CD4-positive, alpha-beta T cell treated with Interleukin-17A for 1 hour (primary cell): ENCODE measurements at places on chromosomes 3 and 15.

- DNase-seq, result no peak
Observed at GRCh38 chr15:98843844-98844243, 163.7 kb downstream of the PGPEP1L start.

GRCh38 chr15:78928616-78929093 is 16.2 kb downstream of the CTSH start:
- no peak for DNase-seq

GRCh38 chr3:127740136-127740915 is 67.6 kb downstream of the ABTB1 start:
- DNase-seq, result no peak

- DNase-seq, result no peak
Observed at GRCh38 chr3:16066975-16067374, 107.5 kb upstream of the GALNT15 start.

GRCh38 chr15:39587096-39587721 is 6.3 kb downstream of the THBS1 start:
- no peak for DNase-seq

GRCh38 chr3:106386050-106386449 is 517.2 kb upstream of the CBLB start:
- no peak for DNase-seq

DNA sequence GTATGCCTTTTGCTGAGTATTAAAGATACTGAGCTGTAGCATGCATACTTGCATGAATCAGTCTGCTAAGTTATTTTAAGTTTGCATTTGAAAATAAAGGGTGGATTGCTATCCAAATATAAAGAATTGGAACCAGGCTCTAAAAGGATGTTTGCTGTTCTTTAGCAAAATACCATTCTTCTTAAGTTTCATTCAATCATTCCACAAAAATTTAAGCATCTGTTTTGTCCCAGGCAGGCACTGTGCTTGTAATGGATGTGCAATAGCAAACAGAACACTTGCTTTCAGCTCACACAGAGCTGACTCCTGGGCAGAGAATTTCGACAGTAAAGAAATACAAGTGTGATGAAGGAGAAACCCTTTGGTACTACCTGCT is 151.1 kb downstream of the PGPEP1L start:
- no peak for DNase-seq

- no peak for DNase-seq
Observed at GRCh38 chr3:130934442-130935089, 40.7 kb downstream of the ATP2C1 start.

- peak; percentile 66 for DNase-seq
Observed at GRCh38 chr3:113035387-113035982, 44.7 kb downstream of the GTPBP8 start.

- no peak for DNase-seq
Observed at GRCh38 chr3:174202561-174202960, 656.6 kb upstream of the NAALADL2 start.

DNA sequence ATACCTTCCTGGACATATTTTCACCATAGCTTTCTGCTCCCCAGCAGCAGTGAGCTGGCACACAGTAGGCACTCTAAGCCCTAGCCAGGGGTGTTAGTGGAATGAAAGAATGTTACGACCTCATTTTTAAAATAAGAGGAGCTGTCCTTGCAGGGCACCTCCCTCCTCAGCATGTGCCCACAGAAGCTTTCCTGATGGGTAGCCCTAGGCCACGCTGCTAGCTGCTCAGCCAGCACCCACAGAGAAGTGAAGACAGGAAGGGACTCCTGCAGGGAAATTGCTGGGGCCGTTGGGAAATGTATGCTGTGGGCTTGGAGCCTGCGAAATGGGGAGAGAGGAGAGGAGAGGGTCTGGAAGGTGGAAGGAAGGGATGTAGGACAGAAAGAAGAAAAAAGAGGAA is 87.3 kb upstream of the ANKRD34C start:
- DNase-seq, result no peak

DNA sequence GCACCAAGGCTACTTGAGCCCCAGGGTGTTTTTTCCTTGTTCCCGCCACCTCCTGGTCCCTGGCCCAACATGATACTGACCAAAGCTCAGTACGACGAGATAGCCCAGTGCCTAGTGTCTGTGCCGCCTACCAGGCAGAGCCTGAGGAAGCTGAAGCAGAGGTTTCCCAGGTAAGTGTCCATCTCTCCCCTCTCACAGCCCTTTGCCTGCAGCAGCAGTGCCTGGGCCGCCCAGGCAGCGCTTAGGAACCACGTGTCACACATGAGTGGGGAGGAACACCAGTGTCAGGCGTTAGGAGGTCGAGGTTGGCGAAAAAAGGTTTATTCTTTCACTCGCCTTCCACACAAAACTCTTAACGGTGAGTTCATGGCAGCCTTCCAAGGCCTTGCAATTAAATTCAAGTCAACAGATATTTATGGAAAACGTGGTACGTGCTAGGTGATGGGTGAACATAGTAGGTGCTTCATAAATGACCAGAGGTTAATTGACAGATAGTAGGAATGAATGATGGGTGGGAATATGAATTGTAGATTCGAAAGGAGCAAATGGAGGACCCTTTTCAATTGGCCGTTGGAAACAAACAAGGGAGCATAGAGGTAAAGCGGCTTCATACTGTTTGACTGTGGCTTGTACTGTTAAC is 486 bp downstream of the CDIN1 start:
- no peak for DNase-seq

DNA sequence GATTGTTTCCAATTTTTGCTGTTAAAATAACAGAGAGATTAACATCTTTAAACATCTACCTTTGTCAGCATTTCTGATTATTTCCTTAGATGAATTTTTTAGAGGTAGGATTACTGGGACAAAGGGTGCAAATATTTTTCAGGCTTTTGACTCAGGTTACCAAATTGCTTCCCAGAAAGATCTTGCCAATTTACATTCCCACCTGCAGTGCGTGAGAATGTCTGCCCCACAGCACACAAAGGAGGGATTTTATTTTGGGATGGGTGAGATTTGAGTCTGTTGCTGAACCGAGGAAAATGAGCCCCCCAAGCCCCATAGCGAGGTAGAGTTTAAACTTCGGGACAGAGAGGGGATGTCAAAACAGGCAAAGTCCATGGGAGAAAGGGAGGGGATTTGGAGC is 25.9 kb upstream of the RNU6-1 start:
- DNase-seq, result no peak

DNA sequence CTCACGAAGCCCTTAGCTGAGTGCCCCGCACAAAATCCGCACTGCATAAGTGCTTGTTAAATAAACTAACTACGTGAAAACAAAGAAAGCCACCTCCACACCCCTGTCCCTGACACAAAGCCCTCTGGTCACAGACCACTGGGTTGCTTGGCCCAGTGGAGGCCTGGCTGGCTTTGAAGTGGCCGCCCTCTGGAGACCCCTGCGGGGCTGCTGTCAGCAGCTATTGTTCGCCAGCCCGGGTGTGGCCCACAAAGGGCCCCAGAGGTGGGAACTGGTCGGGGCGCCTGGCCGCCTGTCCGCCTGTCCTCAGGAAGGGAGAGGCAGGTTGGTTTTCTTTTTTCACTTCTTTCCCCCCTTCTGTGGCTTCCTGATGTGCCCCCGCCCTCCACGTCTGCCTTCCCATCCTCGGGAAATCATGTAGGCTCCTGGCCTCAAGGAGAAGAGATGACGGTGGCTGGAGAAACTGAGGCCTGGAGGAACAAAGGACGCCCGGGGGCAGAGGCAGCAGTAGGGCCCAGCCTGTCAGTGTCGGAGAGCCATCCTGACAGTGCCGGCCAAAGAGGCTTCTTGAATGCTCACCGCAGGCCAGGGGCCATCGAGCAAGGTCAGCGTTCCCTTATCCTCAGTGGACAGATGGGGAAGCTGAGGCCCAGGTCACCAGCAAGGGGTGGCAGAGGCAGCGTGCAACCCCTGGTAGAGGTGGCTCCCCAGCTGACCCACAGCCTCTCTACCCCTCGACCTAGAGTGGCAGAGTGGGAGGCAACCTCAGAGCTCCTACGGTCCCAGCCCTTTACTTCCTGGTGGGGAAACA is 61.1 kb downstream of the SLC6A6 start:
- DNase-seq, result no peak

- DNase-seq, result no peak
Observed at GRCh38 chr15:48546296-48546695, 99.2 kb downstream of the FBN1 start.

- DNase-seq, result no peak
Observed at GRCh38 chr15:89808160-89808870, 6.3 kb downstream of the ANPEP start.
